ENCODE measurements at places on chromosomes 12 and 14.

GRCh38 chr12:65414526-65414925, 136.0 kb downstream of the MSRB3 start:
- no peak for DNase-seq

- no peak for DNase-seq
Observed at GRCh38 chr12:129145381-129145780, 292.1 kb downstream of the GLT1D1 start.

DNA sequence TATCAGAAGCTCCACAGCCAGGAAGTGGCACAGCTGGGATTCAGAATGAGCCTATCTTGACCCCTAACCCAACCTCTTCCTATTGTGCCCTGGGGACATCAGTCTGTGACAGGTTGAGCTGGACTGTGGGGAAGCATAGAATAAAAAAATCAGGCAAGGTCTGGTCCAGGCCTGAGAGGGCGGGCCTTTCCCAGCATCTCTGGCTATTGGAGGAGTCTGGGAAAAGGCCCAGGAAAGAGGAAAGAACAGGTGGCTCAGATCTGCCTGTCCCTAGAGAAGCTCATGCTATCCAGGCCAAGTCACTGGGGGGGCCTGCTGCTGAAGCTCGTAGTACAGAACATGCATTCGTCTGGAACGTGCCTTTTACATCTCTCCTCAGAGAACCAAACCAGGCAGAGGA, 100.5 kb downstream of the PPM1H start:
- peak; percentile 51 for DNase-seq

- DNase-seq: no peak
Observed at GRCh38 chr12:49440035-49440434, 72.8 kb downstream of the SPATS2 start.

GRCh38 chr14:39025250-39025809, 77.7 kb downstream of the SEC23A start:
- no peak for DNase-seq
